ENCODE measurements at places on chromosomes 3 and 15. TPM values are rescaled to one million over a fixed set of nuclear protein-coding genes. Genes with fewer than 3 reads are reported as not detected.

PIF1 gene
- 2.3 TPM for total RNA-seq

FRMD4B gene
- total RNA-seq, result 30.7 TPM

ALG1L2 gene
- total RNA-seq, result not detected

STRC gene
- 0.92 TPM for total RNA-seq

SLC9A9 gene
- 13.4 TPM for total RNA-seq
